Stimulated activated CD4-positive, alpha-beta T cell treated with anti-CD3 and anti-CD28 coated beads, Interleukin-2, amount 100 ng/mL, for 48 hours (primary cell): ENCODE measurements at places on chromosomes 2 and 18.

DNA sequence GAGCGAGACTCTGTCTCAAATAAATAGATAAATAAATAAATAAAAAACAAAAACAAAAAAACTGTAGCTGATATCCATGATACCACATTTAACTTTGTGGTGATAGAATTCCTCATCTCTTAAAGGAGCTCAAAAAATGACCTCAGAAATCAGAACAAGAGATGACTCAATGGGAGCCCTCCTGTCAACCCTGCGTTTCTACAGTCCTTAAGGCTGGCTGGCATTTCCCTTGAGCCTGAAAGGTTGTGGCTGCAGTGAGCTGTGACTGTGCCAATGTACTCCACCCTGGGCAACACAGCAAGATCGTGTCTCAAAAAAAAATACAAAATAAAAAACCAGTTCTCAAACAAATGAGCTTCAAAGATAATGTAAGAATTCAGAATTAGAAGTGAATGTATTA, 40.4 kb downstream of the CHST9 start:
- DNase-seq = no peak

- DNase-seq = no peak
These were observed 14.3 kb upstream of the TRIB2 start for GRCh38 chr2:12702168-12703121.

GRCh38 chr2:121372082-121372481, 87.1 kb upstream of the TFCP2L1 start:
- no peak for DNase-seq

DNA sequence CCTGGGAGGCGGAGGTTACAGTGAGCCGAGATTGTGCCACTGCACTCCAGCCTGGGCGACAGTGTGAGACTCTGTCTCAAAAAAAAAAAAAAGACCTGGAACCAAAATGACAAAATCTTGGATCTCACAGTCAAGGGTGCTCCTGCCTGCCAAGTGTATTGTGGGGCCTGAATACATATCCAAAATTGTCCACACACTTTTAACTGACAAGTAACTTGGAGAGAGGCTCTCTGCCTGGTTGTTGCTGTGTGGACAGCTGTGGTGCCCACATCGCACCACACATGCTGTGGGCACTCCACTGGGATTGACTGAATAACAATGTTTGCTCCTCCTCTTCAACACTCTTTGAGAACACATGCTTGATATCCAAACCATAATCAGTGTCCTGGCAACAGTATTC, 117.6 kb upstream of the REV1 start:
- no peak for DNase-seq
